GM12892 (cell line): ENCODE measurements at places on chromosomes 12 and 14.

DNA sequence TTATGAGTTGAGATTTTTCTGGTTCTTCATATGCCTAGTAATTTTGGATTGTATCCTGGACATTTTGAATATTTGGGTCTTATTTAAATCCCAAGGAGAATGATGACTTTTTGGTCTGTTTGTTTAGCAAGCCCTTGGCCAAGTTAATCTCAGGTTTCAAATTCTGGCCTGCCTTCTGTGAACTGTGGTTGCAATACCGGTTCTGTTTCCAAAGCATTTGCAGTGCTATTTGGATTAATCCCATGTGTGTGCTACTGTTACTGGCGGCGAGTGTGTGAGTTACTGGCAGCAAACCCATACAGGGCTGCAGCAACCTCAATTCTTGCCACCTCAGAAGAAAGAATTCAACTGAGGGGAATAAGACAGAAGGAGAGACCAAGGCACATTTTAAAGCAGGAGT lies 51.1 kb downstream of the TMEM260 start:
- DNase-seq: no peak

DNA sequence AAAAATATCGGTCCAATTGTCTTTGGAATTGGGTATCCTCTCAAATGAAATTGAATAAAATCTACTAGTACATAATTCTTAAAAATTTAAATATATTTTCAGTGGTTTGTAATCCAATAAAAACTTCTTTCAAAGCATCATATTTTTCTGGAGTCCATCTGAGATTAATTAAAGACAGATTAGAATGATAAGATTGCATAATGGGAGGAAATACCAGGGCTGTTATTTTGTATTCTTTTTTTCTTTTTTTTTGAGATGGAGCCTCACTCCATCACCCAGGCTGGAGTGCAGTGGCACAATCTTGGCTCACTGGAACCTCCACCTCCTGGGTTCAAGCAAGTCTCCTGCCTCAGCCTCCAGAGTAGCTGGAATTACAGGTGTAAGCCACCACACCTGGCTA lies 103.8 kb downstream of the TMTC3 start:
- no peak for DNase-seq

DNA sequence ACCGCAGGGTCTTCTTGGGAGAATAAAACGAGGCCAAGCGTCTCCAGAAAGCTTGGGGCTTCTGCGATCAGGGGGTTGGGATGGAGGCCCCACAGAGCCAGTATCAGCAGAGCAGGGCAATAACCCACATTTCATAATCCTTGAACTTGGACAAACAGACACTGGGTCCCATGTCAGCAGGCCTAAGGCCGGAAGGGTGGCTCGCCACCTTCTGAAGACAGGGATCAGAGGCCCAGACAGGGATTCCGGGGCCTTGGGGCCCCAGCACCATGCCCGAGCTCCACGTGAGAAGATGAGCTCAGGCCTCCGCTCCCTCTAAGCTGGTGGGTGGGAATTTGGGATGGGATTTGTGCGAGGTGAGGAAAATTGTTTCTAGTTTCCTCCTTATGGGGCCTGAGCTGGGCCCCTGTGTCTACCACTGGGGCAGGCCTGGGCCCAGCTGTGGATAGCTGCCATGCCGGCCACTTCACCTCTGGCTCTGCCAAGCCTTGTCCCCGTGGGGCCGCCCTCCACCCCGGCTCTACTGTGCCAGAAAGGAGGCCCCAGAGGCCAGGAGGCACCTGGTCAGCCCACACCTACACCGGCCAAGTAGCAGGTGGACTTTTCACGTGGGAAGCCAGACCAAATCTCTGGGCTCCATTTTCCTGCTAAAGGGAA lies 67.2 kb upstream of the DLK1 start:
- DNase-seq: no peak

- DNase-seq: no peak
Measured at GRCh38 chr12:46387670-46388069, 15.1 kb upstream of the SLC38A2 start.

- no peak for DNase-seq
Measured at GRCh38 chr12:66191547-66192126, 2.6 kb downstream of the IRAK3 start.

DNA sequence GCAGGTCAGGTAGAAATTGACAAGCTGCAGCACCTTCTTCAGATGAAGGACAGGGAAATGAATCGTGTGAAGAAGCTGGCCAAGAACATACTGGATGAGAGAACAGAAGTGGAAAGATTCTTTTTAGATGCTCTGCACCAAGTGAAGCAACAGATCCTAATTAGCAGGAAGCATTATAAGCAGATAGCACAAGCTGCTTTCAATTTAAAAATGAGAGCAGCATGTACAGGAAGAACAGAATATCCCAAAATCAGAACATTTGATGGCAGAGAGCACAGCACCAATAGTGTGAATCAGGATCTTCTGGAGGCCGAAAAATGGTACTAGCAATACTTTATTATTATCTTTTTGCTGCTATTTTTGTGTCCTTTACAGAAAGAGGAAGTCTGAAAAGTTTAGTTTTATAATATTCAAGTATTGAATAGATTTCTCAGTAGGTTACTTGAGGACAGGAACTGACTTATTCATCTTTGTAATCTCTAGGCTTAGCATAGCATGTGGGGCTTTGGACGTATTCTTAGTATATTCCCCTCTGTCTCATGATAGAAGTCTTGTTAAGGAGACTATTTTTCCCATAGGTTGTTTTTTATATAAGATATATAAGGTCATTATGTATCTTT lies 30.8 kb downstream of the BBOF1 start:
- no peak for DNase-seq

GRCh38 chr14:99199846-99200653 lies 71.9 kb downstream of the BCL11B start:
- no peak for DNase-seq

- DNase-seq: no peak
Measured at GRCh38 chr14:93245764-93246420, 38.8 kb downstream of the UBR7 start.

DNA sequence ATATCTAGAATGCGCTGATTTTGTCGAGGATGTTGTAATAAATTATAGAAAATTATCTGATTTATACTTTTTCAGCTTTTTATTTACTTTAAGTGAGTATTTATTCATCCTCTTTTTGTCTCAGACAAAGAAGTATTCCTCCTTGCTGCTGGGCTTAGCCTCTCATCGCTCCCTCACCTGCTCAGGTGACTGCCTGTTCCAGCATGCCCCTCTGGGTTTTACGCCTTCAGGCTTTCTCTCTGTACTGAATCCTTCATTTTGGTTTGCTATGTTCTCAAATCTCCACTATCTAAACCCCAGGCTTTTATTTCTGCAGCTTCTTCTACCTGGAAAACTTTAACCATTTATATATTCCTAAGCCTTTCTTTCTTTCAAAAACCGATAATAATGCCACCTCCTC lies 1650.9 kb upstream of the SEL1L start:
- no peak for DNase-seq

GRCh38 chr12:15546102-15546701 lies 223.9 kb downstream of the PTPRO start:
- no peak for DNase-seq

DNA sequence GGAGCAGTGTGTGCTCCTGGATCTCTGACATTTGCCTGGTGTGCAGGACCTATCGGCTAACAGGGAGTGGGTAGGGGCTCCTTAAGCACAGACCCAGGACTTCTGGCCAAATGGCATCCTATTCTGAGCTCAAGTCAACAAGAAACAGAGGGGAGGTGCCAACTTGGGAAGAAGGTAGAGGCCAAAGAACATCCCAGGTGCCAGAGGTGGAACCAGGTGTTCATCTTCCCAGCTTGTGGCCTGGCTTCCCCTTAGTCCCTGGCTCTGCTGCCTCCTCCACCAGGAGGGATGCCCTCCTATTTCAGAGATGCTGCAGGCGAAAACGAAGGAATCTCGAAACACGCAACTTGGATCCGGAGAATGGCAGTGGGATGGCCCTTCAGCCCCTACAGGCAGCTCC lies 6.2 kb downstream of the SLC39A5 start:
- DNase-seq: no peak

DNA sequence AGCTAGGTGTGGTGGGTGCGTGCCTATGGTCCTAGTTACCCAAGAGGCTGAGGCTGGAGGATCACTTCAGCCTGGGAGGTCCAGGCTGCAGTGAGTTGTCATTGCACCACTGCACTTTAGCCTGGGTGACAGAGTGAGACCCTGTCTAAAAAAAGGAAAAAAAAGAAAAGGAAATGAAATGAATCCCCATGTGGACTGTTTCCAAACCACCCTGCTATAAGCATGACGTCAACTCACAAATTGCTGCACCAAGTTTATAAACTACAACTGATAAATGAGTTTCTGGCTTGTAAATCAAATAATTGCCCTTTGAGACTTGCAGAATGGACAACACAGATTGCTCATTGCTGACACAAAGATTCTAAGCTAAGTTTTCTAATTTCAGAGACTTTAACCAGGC lies 51.0 kb upstream of the STK38L start:
- DNase-seq: no peak

DNA sequence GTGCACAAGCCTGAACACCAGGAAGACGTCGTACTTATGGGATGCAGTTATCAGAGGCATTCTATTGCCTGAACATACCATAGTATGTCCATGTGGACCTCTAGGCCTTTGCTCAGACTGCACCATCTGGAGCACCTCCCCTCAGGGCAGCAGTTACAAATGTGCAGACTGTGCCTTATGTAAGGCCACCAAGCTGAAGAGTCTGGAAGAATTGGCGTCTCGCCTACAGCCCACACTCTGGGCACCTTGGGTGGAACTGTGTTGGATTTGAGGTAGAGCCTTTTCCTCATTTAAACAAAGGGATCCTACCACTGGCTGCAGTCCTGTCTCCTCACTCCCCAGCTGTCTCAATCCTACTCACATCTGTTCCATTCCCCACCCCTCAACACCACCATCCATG lies 204.3 kb upstream of the FRMD6 start:
- DNase-seq: no peak

DNA sequence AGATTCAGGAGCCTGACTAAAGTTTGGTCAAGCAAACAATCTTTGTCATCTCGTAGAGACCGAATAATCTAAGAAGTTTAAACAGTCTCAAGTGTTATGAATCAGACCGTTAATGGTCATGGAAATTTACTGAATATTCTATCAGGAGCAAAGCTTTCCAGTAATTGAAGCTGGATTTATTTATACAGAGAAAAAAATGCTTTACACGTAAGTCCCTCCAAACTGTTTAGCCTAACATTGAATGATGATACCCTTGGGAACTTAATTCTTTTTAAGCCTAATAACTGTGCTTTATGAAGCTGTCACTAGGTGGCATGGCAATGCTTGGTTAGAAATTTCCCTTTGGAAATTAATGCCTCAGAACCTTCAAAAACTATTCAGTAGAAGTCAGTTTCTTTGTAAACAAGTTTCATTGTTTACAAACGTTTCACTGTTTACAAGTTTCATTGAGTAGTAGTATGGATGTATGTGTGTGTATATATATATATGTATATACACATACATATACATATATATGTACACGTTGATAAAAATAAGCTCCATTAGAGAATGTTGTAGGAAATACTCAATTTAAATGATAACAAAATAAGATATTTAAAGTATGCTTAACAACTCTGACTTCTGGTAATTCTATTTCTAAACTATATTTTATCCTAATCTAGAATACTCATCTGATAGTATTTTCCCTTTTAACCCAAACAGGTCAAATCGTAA lies 32.1 kb downstream of the DEPDC4 start:
- no peak for DNase-seq
